ENCODE measurements at places on chromosomes 6 and 20.

DNA sequence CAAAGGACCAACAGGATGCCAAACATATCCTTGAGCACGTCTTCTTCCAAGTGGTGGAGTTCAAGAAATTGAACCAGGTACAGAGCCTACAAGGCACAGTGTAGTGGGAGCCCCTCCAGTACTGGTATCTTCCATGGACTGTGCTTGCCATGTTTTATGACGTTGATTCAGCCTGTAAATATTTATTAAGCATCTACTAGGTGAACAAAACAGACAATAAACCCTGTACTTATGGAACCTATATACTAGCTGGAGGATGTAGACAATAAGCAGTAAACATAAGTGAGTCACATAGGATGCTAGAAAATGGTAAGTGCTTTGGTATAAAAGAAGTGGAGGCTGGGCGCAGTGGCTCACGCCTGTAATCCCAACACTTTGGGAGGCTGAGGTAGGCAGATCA, 24.4 kb upstream of the MYBL2 start:
- DNase-seq = no peak

DNA sequence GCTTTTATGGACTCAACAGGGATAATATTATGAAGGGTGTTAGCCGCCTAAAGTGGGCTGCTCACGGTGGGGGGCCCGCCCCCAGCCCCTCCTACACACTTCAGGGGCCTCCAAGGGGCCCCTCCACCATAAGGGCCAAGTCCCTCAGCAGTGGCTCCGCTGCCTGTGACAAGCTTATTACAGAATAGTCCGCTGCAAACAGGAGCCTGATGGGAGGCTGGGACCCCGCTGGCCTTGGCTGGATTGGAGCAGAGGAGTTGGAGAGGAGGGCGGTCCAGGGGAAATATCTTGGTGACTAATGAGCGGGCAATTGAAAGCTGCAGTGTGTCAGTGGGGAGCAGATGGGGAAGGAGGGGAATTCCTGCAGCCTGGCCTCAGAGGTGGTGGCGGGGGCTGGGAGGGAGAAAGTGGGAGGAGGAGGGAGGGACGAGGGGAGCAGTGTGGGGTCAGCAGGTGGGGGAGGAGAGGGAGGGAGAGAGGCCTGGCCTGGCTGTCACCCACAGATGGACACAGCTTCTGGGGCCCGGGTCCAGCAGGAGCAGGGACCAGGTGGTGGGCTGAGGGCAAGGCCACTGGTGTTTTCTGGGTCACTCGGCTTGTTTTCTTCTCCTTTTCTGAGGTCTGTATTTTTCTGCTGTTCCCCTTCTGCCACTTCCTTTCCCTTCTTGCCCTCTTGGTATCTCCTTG, 57.6 kb upstream of the FOXP4 start:
- DNase-seq = no peak

GRCh38 chr20:44396369-44397130, 41.1 kb downstream of the HNF4A start:
- DNase-seq = no peak

DNA sequence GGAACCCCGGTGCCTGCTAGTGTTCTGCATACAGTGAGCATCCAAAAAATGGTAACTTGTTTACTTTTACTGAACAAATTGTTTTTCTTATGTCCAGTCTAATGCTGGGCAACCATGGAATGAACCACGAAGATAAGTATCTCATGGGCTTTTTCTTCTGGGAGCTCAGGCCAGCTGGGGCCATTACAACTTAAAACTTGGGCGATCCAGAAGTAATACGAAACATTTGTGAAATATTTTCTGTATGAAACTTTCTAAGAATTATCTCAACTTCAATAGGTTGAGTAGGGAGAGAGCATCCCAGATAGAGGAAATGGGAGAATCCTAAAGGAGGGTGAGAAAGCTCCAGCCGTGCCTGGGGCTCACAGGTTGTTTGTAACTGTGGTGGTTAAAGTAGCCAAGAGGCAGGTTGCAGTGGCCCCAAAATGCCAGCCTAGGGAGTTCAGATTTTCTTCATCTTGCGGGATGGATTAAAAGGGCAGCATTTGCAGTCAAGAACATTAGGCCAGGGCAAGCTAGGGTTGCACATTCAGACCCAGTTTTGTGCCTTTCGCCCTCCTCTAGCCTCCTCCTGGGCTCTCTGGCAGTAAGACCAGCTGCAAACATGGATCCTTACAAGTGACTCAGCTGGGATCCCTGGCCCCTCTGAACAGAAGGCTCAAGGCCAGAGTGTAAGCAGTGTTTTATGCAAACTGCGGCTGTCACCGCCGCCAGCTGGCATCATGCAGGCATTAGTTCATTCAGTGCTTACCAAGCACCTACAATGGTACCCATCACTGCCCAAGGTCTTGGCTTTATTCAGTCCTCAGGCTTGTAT, 41.5 kb downstream of the ELMO2 start:
- DNase-seq = no peak

GRCh38 chr6:136161950-136162349, 88.2 kb downstream of the MTFR2 start:
- no peak for DNase-seq

- no peak for DNase-seq
Observed at GRCh38 chr6:21414065-21414464, 179.5 kb upstream of the SOX4 start.

DNA sequence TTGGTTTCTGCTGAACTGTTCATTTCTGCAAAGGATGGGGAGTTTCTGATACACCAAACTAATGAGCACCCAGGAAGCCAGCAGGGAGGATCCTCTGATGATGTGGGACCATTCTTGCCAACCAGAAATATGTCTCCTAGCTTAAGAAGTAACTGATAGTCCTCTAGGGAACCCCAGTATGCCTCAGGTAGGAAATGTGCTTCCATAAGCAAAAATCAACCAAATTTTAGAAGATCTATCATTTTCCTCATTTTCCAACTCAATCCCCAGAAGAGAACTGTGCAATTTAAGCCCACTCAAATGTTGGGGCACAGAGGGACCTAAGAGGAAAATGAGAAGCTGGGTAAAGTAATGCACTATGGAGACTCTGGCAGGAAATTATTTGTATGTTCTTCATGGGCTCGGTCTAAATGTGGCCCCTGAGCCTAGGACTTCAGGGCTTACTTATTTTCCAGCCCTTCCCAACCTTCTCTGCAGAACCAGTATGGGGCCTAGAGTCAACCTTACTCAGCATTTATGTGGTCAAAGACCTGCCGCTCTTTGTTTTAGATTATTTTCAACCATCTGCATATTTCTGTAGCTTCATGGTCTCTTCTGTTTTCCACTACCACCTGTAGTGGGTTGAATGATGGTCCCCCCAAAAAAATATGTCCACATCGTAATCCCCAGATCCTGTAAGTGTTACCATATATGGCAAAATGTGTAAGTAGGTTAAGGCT, 359.8 kb upstream of the CDH4 start:
- DNase-seq = no peak

DNA sequence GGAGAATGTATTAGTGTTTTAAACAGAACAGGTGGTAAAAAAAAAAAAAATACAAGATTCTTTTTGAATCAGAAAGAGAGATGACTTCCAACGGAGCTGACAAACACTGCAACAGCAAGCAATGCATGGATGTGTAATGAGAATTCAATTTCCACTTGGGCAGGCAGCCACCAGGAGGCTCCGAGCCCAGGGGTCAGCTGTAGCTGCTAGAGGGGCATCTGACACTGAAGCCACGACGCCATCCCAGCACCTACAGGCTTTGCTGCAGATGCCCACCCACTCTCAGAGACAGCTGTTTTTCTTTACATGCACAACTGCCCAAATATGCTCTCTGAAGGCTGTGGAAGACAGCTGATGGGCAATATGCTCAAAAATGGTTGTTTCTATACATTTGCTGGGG, 75.4 kb downstream of the ELOVL5 start:
- no peak for DNase-seq

- DNase-seq = no peak
Observed at GRCh38 chr6:121686611-121687023, 251.2 kb downstream of the GJA1 start.

DNA sequence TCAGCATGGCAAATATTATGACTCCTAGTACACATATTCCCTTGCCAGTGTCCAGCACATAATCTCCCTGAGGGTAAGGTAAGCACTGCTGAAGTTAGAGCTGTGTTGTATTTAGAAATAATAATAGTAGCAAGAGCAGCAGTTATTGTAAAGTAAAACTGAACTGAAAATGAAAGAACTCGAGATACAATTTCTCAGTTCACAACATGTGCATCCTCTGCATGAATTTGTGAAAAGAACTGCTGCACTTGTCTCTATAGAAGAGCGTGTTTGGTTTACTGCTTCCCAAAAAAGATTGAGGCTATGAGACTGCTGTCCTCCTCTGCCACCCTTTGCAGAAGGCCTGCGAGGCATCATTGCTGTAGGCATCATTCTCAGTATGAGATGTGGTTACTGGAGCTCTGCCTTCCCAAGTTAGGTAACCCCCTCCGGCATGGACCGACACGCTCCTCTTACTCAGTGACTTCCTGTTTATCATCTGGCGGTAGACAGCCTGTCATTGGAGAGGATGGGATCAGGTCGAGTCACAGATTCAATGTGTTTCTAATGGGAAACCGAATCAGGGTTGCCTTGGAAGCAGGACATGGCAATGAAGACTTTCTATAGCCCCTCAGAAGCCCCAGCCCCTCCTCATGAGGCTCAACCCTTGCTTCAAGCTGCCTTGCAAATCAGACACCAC, 48.1 kb downstream of the SLC24A3 start:
- no peak for DNase-seq

GRCh38 chr6:41093729-41094128, 21.0 kb downstream of the NFYA start:
- DNase-seq = no peak

DNA sequence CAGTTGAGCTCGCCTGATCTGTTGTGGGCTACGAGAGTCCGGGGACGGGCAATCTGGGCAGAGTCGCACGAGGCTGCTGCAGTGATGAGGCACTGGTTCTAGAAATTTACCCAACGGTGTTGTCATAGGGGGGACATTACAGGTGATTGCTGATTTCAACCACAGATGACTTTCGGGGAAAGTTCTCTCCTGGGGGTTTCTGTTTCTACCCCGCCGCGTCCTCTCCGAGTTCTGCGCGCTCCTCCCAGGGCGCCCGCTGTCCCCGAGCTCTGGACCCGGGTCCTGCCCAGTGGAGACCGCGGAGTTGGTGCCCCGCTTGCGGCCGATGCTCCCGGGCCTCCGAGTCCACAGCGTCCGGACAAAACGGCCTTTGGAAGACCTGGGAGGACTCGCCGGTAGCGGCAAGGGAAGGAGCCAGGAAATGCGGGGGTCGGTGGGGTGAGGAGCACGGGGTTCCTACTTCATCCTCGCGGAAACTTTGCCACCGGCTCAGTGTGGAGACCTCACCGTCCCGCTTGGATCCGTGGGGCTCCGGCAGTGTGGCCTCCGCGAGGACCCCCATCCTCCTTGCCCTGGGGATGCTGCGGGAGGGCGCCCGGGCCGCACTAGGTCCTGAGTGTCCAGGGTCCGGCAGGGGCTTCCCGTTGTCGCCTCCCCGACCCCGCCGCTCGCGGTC, 12.3 kb upstream of the RAET1L start:
- no peak for DNase-seq

DNA sequence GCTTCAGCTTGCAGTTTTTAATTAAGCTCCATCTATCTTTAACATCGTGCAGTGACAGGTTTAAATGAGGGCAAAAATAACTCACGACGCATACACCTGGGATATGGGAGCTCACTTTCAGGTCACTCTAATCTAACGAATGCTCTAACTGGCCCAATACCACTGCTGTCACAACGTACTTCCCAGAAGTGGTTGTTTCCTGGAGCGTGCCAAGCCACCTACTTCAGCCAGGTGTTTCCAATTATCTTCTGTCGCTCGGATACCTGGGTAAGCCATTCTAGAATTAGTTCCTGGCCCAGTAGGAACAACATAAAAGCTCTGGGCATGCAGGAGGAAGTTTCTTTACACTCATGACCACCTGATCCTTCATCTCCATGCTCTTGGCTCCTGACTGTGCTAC, 147.4 kb downstream of the FOXC1 start:
- DNase-seq = peak; percentile 71

DNA sequence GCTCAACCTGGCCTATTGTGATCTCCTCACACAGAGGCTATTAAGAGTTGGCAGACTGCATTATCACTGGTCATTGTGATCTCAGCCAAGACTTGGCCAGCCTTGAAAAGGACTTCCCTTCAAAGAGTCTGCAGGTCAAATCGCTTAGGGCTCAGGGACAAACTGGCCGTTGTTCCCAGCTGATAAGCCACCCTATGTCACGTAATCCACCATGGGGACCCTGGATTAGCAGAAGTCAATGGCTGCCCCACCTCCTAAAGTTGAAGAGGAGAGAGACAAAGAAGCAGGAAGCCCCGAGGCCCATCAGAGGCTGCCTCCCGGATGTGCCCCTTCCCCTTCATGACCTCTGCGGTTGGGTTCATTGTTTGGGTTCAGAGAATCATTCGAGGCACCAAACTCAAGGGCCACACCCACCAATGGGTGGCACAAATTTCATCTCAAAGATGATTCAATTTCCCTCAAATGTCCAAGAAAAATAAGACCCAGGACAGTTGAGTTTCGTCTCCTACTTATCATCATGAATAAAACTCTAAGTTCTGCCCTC, 56.6 kb downstream of the BPIFB1 start:
- DNase-seq = no peak

DNA sequence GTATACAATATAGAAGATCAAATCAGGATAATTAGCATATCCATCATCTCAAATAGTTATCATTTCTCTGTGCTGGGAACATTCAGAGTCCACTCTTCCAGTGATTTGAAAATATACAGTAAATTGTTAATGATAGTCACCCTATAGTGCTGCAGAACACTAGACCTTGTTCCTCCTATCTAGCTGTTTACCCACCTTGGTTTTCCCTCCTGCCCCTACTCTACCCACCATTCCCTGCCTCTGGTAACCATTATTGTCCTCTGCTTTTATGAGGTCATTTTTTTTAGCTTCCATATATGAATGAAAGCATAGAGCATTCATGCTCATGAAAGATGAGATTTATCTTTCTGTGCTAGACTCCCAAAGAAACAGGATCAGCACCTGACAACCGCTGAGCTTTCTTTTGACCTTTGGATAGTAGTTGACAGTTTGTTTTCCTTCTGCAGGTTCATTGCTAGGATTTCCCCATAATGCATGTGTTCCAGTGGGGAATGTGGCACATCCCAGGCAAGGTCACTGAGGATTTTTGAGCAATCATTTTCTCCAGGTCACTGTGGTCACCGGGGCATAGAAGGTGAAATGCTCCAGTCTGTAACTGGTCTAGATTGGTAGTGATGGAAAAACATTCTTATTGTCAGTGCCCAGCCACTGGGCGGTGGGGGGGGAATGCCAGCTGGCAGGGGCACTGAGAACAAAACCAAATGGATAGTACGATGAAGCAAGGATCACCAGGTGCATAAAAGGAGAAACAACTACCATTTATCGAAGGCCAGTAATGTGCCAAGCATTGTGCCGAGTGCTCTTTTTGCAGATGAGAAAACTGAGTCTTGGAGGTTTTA, 33.6 kb upstream of the BCAS1 start:
- no peak for DNase-seq

DNA sequence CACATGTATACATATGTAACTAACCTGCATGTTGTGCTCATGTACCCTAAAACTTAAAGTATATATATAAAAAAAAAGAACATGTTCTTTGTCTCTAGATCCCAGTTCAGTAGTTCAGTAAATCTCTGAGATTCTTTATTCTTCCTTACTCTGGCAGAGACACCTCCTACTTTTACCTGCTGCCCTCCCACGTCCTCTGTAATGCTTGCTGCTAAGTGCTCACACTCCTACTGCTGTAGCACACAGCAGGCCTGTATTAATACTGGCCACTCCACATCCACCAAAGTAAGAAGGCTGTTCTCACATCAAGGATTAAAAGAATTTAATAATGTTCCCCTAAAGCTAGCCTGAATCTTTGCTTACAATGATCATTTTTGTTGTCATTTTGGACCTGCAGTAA, 648.4 kb upstream of the EYS start:
- DNase-seq = no peak

Measured in NCI-H1436 (cell line).